ENCODE measurements at places on chromosomes 2 and 18. TPM values are rescaled to one million over a fixed set of nuclear protein-coding genes. Genes with fewer than 3 reads are reported as not detected.

GRCh38 chr18:74278058-74278457 lies 13.7 kb downstream of the CYB5A start:
- no peak for DNase-seq

- no peak for DNase-seq
Measured at GRCh38 chr18:55500316-55501086, 87.5 kb downstream of the TCF4 start.

C2orf81 gene
- total RNA-seq = not detected

DNA sequence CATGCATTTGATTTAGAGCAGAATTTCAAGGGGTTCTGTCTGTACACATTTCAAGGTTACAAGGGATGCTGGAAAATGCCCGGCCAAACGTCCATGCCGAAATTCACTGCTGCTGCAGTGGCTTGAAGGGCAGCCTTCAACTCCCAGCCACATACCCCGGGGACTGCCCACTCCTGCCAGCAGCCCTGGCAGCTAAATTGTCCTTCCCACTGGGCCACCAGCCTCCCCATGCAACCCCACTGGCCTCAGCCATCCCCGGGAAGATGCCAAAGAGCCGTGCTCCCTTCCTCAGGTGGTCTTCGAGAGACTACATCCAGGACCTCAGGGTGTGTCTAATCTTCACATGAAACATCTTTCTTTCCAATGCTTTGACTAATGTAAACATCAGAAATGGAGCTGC lies 478.7 kb upstream of the MYT1L start:
- no peak for DNase-seq

DNA sequence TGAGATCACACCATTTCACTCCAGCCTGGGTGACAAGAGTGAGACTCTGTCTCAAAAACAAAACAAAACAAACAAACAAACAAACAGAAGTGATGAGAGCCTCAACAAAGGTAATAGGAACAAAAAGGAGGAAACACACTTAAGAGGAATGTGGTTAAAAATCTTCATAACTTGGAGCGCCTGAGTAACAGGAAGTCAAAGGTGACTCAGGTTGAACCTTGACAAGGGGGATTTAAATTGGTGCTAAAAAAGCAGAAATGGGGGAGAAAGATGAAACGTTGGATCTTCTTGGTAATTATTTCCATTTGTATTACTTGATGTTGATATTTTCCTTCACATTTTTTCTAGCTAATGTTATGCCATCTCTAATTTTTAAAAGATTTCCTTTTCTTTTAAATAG lies 318.5 kb upstream of the TCF4 start:
- no peak for DNase-seq

OSR1 gene
- 1.4 TPM for total RNA-seq

DNA sequence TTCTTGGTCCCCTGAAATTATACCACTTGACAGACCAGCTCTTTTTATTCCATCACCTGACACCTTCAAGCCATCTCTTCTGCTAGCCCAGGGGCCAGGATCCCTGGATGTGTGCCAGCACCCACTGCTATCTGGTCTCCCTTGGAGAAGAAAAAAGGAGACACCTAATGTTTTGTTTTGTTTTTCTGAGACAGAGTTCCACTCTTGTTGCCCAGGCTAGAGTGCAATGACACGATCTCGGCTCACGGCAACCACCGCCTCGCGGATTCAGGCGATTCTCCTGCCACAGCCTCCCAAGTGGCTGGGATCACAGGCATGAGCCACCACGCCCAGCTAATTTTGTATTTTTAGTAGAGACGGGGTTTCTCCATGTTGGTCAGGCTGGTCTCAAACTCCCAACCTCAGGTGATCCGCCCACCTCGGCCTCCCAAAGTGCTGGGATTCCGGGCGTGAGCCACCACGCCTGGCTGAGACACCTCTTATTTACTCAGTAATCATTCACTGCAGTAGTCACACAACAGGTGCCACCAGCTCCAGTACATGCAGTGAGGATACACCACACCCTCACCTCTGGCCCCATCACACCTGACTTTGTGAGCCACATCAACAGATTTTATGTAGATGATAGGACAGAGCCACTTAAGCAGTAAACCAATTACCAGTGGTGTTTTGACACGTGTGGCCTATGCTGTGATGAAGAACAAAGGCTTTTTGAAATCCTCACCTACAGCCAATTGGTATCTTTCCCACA lies 42.8 kb upstream of the PCBP1 start:
- peak; percentile 73 for DNase-seq

All from transverse colon (tissue), 4 donors.